Germinal center (tissue), 1 donor: ENCODE measurements at places on chromosomes 6 and 20.
A peak's percentile ranks its signal among the peaks of the same experiment; 100 is the strongest.

DNA sequence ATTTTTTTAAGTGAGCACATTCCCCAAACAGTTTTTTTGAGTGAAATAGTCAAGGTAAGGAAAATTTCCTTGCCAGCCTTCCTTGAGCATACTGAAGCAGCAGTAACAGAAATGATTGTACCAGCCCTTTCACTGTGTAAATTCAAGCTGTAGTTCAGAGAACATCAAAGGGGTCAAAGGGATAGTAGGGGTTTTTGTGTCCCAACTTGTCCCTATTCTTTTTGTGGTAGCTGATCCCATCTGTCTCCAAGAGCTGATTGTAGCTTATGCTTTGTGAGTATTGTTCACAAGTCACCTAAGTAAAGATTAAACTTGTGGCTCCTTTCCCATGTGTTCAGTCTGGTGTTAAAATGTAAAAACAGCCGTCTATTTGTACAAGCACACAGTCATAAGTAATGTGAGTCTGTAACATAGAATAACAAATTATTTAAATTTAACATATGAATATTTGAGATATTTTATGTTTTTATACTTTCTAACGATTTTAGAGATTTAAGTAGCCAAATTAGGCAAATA, 185.0 kb downstream of the CENPW start:
- no peak for DNase-seq

GRCh38 chr20:62591591-62591990, 50.7 kb upstream of the SLCO4A1 start:
- DNase-seq = no peak

DNA sequence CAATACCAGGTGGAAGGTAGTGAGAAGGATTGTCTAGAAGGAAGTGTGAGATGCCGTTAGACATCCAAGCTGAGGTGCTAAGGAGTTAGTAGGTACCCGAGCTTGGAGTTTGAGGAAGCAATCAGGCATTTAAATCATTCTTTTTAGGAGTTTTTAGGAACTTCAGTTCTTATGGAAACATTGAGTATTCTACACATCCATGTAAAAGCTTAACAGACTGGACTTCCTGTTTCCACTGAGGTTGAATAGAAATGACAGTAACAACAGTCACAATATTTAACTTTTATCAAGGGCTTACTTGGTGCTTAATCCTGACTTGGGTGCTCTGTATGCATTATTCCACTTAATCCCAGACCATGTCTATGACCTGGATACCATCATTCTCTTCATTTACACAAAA, 136.4 kb downstream of the UST start:
- no peak for DNase-seq

DNA sequence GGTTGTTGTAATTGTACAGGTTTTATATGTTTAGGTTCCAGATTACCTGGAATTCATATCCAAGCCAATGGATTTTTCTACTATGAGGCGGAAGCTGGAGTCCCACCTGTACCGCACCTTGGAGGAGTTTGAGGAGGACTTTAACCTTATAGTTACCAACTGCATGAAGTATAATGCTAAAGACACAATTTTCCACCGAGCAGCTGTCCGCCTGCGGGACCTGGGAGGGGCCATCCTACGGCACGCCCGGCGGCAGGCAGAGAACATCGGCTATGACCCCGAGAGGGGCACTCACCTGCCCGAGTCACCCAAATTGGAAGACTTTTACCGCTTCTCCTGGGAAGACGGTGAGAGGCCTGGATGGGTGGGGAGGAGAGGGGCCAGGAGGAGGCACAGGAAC, 13.6 kb downstream of the BRPF3 start:
- DNase-seq = no peak

DNA sequence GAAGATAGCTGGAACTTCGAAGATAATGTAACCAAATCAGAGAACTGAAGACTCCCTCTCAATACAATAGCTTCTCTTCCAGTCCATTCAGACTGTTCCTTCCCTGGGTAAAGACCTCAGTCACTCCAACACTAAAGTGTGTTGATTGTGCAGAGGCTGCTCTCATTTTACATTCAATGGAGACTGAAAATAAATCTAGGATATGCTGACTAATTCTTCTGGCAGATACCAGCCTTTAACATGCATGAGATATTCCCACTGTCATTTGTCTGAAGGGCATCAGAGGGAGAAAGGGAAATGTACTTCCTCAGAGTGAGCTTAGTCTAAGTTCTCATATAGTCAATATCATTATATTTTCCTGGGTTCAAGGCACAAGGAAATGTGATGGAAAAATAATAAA, 166.4 kb upstream of the IRAK1BP1 start:
- DNase-seq = no peak

- no peak for DNase-seq
Observed at GRCh38 chr6:81534934-81535465, 217.5 kb downstream of the TENT5A start.

DNA sequence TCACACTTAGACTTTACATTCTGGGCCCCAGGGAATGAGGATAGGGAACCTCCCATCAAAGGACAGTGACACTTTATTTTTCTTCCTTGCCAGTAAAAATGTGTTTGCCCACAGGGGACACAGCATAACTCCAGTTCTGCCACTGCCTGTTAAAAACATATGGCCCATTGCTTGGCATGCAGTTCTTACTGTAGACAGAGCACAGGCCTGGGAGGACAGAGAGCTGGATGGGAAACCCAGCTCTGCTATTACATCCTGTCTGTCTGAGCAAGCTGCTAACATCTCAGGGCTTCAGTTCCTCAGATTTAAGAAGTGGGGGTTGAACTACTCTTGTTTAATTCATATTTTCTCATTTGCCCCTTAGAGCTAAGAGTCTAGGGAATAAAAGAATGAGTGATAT, 120.2 kb downstream of the AKAP7 start:
- no peak for DNase-seq

- DNase-seq = no peak
Observed at GRCh38 chr6:37202788-37203491, 33.0 kb downstream of the PIM1 start.

DNA sequence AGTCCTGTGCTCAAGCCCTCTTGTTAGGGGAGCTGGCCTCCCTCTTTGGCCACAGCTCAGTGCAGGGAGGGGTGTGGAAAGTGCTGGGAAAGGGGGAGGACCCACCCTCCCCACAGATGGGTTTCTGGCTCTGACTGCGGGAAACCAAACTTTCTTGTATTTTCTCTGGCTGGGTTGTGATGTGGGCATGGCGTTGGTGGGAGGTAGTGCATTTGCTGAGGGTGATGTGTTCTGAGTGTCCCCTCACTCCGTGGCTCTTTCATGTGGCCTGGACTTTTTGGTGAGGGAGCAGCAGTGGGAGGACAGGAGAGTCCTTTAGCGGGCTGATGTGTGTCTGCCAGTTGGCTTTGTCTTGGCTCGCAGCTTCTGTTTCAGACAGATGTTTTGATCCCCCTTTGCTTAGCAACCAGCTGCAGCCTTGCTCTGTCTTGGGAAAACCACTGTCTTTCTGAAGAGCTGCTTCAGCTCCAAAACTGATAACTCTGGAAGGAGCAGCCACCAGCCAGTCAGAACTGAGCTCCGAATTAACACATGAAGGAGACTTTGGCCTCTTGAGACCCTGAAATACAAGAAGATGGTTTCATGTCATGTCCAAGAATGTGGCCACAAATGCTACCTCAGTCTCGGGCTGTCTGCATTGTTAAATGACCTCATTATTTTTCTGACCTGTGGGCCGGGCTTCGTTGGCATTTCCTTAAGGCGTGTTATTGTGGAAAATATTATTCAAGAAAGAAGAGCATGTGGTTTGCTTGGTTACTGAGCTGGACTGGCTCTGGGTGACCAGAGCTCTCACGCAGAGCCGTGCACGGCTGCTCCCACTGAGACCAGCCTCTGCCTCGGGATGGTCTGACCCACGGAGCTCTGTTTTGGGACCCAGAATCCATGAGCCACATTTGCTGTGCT, 21.5 kb downstream of the SYNJ2 start:
- no peak for DNase-seq

DNA sequence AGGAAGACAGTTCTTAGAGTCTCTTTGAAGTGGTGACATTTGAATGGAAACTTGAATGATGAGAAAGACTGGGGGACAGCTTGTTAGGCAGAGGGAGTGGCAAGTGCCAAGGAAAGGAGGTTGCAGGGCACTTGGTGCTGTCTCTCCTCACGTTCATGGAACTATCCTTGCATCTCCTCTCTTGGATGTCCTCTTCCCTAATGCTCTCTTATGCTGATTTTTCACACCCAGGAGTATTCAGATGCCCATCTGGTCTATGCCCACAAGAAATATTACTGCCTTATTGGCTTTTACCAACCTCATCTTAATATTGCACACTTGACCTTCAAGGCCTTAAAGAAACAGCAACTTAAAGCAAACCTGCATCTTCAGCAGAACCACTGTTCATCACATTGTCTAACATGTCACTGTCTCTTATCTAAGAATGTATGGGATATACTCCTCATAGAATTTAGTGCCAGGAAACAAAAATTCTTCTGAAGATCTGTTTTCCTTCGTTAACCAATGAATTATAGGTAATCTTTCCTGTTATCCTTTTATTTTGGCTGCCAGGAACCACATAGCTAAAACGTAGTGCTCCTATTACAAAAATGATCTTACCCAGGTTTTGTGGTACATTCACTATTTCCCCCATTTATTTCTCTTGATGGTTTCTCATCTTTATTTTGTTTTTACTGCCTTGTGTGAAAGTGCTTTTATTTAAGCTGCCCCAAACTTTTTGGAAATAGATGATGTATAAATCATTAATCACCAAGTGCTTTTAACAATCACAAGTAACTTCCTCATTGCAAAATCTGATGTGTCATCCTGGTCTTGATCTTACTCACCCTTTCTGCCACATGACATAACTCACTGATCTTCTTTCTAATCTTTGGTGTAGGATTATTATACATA, 12.8 kb downstream of the RGS17 start:
- DNase-seq = no peak

GRCh38 chr20:7010527-7010926, 243.0 kb downstream of the BMP2 start:
- DNase-seq = no peak

DNA sequence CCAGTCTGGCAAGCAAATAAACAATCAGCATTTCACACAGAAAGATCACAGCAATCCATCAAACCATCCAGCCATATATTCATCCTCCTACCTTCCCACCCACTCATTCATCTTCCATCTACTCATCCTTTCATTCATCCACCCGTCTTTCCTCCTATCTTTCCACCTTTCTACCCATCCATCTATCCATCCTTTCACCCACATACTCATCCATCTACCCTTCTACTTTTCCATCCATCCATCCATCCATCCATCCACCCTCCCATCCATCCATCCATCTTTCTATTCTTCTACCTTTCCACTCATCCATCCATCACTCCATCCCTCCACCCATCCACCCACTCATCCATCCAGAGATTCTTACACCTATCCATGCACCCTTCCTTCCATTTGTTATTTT, 49.3 kb downstream of the KIAA0319 start:
- no peak for DNase-seq

GRCh38 chr6:129875610-129876520, 14.8 kb upstream of the TMEM244 start:
- DNase-seq = no peak

DNA sequence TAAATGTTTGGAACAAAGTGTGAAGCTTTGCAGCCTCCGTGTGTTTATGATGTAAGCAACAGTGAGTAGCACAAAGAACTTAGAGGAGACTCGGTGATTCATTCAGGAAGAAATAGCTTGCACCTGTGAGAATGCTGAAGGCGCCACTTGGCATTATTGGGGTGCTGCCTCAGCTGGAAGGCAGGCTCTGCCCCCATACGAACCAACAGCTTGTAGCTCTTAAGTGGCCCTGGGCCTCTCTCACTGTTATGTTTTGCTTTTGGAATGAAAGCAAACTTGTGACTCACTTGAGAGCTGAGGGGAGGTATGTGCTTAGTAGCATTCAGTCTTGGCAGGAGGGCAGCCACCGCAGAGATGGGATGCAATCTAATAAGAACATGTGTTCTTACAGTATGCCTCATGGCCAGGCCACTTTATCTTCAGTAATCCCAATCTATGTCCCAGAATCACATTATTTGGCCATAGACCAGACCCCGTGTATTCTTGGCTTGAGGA, 310.7 kb downstream of the EYA4 start:
- DNase-seq = no peak

- DNase-seq = no peak
Observed at GRCh38 chr20:35087791-35088190, 4.8 kb downstream of the TRPC4AP start.

GRCh38 chr6:157273756-157274470, 49.4 kb downstream of the TMEM242 start:
- DNase-seq = peak; percentile 91

DNA sequence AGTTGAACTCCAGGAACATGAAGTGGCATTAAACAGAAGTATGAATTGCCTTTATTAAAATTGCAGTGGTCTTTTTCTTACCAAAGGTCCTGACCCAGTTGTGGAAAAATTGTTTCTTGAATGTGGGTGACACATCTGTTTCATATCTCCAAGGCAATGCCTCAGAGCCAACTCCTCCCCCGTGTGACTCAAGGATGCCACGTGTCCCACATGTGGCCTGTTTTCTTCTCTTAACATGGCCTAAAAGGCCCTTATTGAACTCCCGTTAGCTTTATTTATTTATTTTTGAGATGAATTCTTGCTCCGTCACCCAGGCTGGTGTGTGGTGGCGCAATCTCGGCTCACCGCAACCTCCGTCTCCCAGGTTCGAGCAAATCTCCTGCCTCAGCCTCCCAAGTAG, 128.4 kb upstream of the ESR1 start:
- no peak for DNase-seq

GRCh38 chr6:117603821-117604220, 1.5 kb upstream of the GOPC start:
- DNase-seq = no peak

GRCh38 chr20:531608-532007, 12.0 kb downstream of the CSNK2A1 start:
- DNase-seq = no peak

- DNase-seq = no peak
Observed at GRCh38 chr6:62441182-62441581, 155.2 kb upstream of the KHDRBS2 start.

GRCh38 chr6:28353981-28354676, 4.4 kb downstream of the ZKSCAN3 start:
- no peak for DNase-seq

GRCh38 chr6:111792241-111792640, 81.0 kb downstream of the FYN start:
- no peak for DNase-seq

- DNase-seq = no peak
Observed at GRCh38 chr6:158284007-158284875, 28.0 kb upstream of the TULP4 start.

- no peak for DNase-seq
Observed at GRCh38 chr6:89034586-89035251, 45.8 kb upstream of the PNRC1 start.
